ENCODE measurements at places on chromosomes 7 and 10. TPM values are rescaled to one million over a fixed set of nuclear protein-coding genes. Genes with fewer than 3 reads are reported as not detected.

The EGFR gene
- total RNA-seq = not detected

The ITPRID1 gene
- total RNA-seq = not detected

The GNGT1 gene
- total RNA-seq = not detected

The IQUB gene
- 0.25 TPM for total RNA-seq

The PANK1 gene
- 5.7 TPM for total RNA-seq

The DGKI gene
- total RNA-seq = 2.8 TPM
